ENCODE measurements at places on chromosomes 7 and 10.

- no peak for DNase-seq
Observed at GRCh38 chr10:109894516-109894915, 28.8 kb downstream of the XPNPEP1 start.

DNA sequence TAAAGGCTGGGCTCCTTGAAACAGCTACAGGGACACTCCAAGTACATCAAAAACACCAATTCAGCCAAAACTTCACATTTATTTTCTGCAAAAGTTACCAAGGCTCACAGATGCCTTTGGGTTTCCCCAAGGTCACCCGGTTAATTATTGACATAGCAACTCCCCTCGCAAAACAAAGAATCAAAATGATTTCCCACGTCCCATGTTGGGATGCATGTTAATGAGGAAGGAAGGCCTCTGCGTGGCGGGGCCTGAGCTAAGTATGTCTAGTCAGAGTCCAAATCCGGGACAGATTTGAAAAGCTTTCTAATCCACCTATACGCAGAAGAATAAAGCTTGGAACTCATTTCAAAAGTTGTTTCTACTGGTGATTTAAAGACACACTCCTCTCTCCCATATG is 535 bp upstream of the TMEM72 start:
- DNase-seq, result no peak

DNA sequence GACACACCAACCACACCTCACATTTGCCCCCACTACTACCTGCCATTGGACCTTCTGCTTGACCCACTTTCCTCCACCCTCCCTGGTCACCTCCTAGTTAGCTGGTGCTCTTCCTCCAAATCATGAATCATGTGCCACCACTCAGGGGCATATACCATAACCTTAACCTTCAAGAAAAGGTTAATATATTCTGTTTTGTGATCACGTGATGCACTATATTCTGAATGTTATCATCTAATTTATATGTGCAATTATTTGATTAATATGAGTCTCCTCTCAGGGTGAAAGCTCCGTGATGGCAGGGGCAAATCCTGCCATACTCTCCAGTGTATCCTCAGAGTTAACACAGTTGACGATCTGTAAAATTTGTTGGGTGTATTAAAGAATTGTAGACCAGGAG is 635.5 kb downstream of the XPNPEP1 start:
- no peak for DNase-seq

- no peak for DNase-seq
Observed at GRCh38 chr7:136714062-136714461, 154.4 kb upstream of the CHRM2 start.

DNA sequence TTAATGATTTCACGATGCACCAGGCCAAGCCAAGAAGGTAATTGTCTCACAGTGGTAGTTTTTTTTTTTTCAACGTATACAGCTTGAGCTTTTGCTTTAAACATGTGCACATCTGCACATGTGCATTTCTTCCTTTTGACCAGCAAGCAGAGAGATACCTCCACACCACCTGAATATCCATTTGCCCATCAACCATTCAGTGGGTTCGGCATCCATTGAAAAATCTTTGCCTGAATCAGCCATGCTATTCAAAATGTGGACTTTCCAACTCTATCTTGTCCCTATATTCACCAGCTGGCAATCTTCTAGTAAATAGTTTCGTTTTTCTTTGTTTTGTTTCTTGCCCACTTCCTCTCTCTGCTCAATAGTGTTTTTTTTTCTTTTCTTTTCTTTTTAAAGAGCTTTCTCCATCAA is 7.7 kb upstream of the TRA2A start:
- DNase-seq, result no peak

DNA sequence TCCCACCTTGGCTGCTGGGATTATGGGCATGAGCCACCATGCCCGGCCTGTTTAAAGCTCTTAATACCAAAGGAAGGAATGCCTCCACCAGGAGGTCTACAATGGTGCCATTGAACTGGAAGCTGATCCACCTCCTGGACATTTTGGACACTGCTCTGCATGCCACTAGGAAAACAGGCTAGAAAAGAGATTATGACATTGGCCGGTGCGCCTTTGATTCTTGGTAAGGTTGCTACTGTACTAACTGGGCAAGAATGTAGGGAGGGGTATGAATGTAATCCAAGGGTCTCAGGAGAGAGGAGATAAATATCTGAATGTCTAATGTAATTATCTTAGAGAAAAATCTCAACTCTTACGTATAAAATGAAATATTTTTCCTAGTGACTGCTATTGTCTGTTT is 21.7 kb upstream of the TSGA13 start:
- no peak for DNase-seq

DNA sequence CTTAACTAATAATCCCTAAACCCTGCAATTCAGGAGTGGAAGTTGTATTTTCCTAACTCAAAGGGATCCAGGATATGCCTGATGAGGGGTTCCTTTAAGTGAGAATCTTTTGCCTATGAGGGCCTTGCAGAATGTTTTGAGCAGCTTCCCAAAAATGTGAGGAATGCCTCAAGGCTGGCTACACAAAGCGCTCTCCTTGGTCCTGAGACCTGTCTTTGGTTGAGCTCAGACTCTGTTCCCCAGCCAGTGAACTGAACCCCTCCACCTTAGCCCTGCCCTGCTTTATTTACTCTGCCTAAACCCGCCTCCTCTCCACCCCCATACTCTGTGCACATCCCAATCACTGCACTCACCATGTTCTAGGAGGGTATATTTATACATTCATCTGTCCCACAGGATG is 108.6 kb downstream of the NRCAM start:
- no peak for DNase-seq

GRCh38 chr7:90736316-90736715 is 140.2 kb downstream of the CDK14 start:
- no peak for DNase-seq

DNA sequence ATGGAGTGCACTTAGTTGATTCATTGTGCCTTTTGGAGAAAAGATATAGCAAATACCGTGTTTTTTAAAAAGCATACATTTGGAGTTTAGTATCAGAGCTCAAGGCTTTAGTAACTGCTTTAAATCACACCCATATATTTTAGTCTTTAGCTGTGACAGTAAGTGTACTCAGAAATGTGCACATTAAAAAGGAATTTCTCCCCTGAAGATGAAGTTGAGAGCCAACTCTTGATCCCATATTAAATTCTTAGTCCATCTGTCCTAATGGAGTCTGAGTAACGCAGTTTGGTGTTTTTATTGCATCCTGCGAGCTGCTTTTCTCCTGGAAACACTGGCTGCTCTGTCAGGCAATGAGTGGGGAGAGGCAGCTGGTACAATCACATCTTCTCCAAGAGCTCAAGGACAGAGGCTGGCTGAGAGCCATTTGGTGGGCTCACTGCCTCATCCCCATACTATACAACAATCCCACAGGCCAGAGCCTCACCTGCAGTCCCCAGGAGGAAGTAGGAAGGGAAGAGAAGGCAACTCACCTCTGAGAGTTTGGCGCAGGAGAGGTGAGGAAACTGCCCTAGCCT is 473.6 kb upstream of the C7orf33 start:
- no peak for DNase-seq

DNA sequence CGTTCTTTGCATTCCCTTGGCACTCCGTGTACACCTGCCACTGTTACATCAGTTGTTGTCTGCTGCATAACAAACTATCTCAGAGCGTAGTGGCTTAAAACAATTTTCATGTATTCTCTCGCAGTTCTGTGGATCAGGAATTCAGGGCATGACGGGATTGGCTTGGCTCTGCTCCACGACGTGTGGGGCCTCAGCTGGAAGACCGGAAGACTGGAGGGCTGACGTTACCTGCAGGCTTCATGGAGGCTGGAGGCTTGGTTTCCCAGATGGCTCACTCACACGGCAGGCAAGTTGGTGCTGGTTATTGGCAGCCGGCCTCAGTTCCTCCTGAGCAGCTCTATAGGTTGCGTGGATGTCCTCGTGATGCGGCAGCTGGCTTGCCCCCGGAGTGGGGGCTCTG is 25.5 kb downstream of the NYAP1 start:
- no peak for DNase-seq

GRCh38 chr10:90732581-90732980 is 125.3 kb downstream of the HTR7 start:
- DNase-seq, result no peak

GRCh38 chr10:85036661-85037060 is 708.3 kb downstream of the CCSER2 start:
- DNase-seq, result no peak

DNA sequence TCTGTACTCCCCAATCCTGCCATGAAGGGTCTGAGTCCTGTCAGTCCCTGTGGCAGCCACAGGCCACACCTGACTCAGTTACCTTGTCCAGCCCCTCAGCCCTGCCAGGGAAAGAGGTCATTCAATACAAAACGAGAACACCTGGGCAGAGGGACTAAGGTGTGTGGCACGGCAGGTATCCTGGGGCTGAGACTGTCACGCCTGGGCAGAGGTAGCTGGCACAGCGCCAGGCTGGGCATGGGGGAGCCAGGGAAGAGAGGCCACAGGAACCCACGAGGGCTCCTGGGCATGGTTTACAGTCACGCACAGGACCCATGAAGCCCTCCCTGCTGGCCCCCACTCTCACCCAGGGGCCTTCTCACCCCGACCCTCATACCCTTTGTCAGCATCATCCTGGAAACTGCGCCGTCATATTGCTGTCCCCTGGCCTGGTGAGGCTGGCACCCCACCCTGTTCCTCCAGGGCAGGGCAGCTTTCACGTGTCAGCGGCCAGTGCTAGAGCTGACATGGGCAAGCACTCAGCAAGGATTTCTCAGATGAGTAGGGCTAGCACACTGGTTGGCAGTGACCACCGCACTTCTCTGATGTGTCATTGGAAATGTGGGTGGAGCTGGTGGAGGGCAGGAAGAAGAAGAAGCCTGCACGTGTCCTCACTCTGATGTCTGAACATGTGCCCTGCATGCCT is 42.7 kb downstream of the LRRC18 start:
- no peak for DNase-seq

DNA sequence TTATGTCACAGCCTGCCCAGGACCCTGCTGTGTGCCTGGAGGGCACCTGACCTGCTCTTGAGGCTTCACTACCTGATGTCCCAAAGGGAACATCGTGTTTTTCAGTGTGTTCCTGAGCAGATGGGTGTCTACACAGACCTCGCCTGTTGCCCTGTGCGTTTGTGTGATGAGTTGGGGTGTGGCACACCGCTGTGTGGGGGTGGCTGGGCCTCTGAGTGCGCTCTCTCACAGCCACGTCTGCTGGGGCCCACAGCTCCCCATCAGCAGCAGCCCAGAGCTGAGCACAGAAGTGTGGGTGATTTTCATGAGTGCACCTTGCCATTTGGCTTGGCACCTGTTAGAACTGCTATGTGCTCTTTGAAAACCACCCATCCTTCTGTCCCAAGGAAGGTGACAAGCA is 121.5 kb downstream of the NKX6-2 start:
- no peak for DNase-seq

DNA sequence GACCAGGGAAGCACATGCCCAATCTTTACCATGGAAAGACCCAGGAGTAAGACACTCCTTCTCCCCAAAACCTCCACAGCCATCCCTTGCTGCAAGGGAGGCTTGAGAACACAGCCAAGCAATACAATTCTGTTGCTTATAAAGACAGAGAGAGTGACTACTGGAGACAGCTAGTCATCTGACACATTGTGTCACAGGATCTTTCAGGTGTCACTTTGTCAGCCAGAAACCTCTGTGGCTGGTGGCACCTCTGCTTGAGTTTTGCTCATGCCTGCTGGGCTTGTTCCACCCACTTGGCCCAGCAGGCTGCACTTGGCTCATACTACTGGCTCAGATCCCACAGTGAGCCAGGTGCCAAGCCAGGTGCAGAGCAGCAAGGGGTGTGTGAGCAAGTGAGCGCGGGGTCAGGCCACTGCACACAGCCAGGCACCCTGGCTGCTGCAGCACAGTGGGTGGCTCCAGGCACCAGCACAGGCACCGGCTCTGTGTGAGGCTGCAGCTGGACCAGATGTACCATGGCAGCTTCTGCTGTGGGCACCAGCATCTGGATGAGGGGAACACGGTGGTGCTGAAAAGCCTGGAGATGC is 12.4 kb upstream of the PRLHR start:
- no peak for DNase-seq

- DNase-seq, result no peak
Observed at GRCh38 chr10:73965890-73966768, 31.8 kb upstream of the VCL start.

DNA sequence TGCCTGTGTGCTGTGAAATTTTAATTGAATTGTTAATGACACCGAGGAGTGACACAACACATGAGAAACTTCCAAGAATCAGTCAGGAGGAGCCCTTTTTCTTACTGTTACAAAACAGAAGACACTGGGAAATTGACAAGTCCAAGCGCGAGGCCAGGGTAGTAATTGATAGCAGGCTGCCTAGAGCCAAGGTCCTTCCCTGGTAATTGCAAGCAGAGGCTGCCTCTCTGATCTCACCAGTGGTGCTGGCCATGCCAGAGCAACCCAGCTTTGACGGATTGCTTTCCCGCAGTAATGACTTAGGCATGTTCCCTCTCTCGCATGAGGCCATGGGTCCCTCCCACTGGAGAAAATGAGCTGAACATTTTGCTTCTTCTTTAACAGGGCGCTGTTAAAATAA is 111.5 kb downstream of the LRMDA start:
- no peak for DNase-seq

DNA sequence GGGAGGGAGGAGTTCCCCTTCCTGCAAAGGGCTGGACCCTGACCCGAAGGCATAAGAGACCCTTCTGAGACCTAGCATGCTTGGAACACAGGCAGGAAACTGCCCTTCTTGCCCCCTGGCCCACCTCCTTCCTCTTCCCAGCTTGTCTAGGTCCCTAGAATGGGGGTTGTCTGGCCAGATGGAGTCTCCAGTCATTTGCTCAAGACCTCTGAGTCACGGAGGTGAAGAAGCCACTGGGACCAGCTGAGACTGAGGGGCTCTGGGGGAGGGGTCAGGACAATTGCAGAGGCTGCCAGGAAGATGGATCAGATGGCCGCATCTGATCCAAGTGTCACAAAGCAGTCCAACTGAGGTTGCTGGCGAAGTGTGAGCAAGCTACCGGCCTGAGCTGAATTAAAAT is 46.2 kb downstream of the COL13A1 start:
- DNase-seq, result no peak

GRCh38 chr10:72625276-72625607 is 637 bp downstream of the MICU1 start:
- no peak for DNase-seq

- DNase-seq, result no peak
Observed at GRCh38 chr7:158710651-158711102, 6.1 kb upstream of the NCAPG2 start.

- no peak for DNase-seq
Observed at GRCh38 chr7:88239852-88240251, 20.0 kb upstream of the SRI start.

- no peak for DNase-seq
Observed at GRCh38 chr10:11595395-11595692, 16.1 kb downstream of the USP6NL start.

DNA sequence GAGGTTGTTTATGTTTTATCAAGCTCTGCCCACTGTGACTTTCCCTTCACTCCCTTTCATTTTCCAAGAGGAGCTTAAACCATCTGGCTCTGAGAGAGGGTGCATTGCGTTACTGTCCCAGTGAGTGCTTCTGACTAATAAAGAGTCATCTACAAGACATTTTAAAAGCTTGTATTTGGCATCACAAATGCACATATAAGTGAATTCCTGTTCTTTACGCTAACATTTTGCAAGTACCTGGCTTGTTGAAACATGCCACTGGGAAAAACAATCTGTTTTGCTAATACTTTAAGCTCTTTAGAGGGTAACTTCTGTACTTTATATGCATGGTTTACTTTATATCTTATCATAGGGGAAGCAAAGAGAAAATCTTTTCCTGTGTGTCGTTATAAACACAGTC is 534.6 kb upstream of the POM121L12 start:
- DNase-seq, result no peak

GRCh38 chr10:49212783-49213182 is 24.6 kb upstream of the TMEM273 start:
- no peak for DNase-seq

- DNase-seq, result no peak
Observed at GRCh38 chr10:86305521-86305920, 61.1 kb downstream of the GRID1 start.

All from NCI-H187 treated with DMSO at 0.1 percent for 48 hours (cell line).